ENCODE measurements at places on chromosomes 5 and 9.

DNA sequence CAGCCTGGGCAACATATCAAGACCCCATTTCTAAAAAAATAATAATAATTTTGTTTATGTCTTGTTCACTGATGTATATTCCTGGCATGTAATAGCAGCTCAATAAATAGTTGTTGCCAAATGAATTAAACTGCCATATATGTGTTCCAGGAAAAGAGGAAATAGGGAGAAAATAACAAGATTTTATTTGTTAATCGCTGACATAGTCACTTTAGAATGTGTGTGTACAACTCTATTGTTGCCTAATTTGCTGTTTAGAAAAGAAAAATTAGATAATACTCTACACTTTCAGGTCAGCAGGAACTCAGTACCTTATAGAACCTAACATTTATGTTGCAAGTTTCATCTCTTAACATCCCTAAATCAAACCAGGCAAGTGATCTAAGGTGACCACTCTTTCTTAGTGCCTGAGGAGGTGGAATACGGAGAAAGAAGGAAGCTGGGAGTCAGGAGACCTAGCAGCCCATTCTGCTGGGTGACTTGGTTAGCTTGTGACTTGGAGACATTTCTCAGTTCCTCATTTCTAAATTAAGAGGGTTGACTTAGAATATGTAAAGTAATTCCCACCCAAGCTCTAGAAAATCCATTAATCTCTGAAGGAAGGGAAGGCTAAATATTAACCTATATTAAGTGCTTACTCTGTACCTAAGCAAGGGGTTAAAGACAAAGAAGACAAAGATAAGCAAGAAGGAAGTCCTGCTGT, 110.3 kb upstream of the IQGAP2 start:
- no peak for DNase-seq

DNA sequence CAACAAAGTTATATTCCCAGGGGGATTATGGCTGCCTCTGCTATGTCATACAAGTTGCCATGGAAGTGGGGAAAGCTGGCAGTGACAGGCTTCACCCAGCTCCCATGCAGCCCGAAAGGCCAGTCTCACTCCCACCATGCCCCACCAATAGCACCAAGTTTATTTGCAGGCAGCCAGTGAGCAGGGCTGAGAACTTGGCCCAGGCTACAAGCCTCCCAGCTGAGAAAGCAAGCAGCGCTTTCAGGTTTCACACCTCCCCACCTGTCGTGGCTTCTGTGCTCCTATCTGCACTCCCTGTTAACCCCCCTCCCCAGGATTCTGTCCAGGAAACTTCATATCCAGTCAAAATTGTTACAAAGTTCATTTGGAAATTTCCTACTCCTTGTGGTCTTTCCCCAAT, 155.0 kb downstream of the SAXO1 start:
- no peak for DNase-seq

DNA sequence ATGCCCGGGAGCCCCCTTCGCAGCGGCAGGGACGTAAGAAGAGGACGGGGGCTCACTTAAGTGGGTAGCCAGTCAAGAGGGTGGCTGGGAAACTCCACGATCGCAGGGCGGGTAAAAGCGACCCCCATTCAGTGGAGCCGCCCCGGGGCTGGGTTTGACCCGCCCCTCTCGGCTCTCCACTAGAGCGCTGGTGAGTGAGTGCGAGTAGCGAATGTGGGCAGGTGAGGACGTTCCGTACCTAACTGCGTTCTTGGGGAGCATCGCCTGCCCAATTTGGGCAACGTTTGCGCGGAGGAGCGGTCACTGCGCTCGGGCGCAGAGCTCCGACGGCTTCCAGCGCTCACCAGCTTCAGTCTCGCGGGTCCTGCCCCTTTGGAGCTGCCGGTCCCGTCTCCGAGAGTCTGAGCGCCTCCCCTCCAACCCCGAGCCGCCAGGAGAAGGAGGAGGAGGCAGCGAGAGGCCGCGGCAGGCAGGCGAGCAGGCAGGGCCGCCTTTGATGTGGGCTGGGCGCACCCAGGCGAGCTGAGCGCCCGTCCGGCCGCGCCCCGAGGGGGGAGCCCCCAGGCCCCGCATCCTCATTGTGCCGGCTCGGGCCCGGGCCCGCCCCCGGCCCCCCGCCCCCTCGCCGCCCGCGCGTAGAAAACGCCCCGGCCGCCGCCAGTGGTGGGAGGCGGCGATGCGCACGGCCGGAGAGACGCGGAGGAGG, at the start of gene FGF18:
FGF18 (plus strand) TSS at position 666 of the 706 bp plus-strand sequence. CDS start 553 bp downstream, outside the sequence.
- peak; percentile 69 for DNase-seq

DNA sequence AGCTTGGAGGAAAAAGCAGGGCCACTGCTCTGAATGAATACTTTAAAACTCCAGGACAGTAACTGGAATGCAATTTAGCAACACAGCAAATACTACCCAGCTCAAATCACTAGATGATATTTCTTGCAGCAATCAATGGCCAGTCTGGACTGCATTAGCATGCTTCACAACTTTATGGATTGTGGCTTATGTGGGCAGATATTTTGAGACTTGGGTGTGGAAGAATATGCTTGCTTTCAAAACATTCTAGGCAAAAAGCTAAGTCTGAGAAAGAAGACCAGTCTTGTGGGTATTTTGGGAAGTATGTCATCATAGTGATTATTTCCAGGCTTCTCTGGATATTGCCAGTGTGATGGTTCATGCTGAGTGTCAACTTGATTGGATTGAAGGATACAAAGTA, 3.1 kb downstream of the RANBP3L start:
- no peak for DNase-seq

- no peak for DNase-seq
These were observed 28.5 kb downstream of the ZNF366 start for GRCh38 chr5:72478684-72479083.

DNA sequence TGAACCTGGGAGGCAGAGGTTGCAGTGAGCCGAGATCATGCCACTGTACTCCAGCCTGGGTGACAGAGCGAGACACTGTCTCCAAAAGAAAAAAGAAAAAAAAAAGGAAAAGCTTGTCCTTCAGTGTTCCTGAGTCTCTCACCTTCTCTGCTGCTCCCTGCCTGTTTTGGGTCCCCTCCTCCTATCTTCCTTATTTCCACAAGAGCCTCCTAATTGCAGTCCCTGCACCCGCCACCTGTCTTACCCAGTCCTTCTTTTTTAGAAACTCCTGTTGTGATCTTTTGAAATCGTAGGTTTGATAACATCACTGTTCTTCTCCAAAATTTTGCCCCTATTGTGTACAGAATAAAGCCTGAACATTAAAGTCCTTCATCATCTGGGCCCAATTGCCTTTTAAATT, 234.9 kb downstream of the SH3GL2 start:
- DNase-seq: no peak

- no peak for DNase-seq
These were observed 3.4 kb upstream of the CEP72 start for GRCh38 chr5:608429-609370.

- DNase-seq: no peak
These were observed 6.3 kb downstream of the CRHBP start for GRCh38 chr5:76958991-76959767.

- no peak for DNase-seq
These were observed 21.9 kb upstream of the TERT start for GRCh38 chr5:1316588-1317340.

GRCh38 chr5:102651466-102651865, 103.6 kb upstream of the PAM start:
- DNase-seq: no peak

GRCh38 chr5:141618030-141618803, 583 bp downstream of the DIAPH1 start:
- DNase-seq: peak; percentile 78

DNA sequence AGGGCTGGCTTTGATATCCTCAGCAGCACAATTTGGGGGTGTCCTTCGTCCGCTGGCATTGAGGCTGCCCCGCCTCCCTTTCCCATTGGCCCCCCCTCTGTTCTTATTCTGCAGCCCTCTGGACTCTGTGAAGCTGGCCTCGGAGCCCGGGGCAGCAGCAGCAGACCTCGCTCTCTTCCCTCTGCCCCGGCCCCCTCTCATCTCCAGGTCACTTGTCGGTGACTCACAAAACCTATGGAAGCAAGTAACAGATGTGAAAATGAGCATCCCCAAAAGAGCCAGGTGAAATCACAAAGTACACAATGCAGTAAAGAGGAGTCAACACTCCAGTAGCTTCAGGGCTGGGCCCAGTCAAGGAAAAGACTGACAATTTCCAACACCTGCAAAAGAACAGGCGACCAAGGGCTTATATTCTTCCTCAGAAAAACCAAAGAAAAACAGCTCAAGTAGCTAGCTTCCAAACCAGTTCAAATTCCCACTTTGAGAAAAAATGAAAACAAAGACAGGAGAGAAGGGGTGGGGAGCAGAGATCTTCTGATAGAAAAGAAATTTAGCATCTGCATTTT, 97.5 kb downstream of the ZNF608 start:
- DNase-seq: no peak

DNA sequence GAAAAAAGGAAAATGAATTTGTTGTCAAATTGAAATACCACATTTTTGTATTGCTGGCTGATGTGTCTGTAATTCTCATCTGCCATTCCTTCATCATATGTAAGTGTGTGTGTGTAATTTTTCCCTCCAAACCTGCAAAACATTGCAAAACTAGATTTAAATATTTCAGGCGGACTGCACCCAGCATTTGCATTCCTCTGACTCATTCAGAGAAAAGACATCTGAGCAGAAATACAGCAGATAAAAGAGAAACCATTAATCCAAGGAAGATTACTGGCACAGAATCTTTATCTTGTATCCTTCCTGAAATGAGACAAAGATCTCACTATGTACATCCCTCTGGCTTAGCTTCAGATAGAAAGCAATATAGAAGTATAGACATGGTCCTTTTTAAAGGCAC, 275.3 kb downstream of the TMEM38B start:
- no peak for DNase-seq

- DNase-seq: no peak
These were observed 38.9 kb downstream of the ASTN2 start for GRCh38 chr9:117375956-117376355.

- no peak for DNase-seq
These were observed 131.1 kb upstream of the FBXL7 start for GRCh38 chr5:15368835-15369234.

Measured in stimulated activated CD4-positive, alpha-beta T cell treated with anti-CD3 and anti-CD28 coated beads, Interleukin-15, amount 100 ng/mL, for 24 hours (primary cell).